ENCODE measurements at places on chromosomes 3 and 15. TPM values are rescaled to one million over a fixed set of nuclear protein-coding genes. Genes with fewer than 3 reads are reported as not detected.

Gene POU1F1
- total RNA-seq, result not detected

Gene SPTBN5
- total RNA-seq, result 0.13 TPM

Gene ULK3
- total RNA-seq, result 33.6 TPM

Gene NIPA2
- total RNA-seq, result 40.4 TPM
